ENCODE measurements at places on chromosomes 11 and 22.

DNA sequence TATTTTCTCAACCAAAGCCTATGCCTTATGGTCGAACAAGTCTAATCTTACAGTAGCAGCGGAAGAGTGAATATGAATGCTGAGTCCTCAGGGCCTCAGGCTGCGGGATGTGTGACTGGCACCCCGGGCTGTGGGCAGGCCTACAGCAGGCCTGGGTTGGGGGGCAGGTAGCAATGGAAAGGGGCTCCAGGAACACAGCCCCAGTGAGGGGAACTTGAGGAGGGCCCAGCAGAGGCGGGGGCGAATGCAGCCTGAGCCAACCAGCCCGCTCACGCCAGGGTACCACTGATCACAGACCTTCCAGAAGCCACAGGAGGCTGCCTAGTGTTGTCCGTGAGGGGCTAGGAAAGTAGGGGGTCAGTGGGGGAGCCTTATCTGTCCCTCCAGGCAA is 11.3 kb upstream of the CD5 start:
- DNase-seq, result no peak

DNA sequence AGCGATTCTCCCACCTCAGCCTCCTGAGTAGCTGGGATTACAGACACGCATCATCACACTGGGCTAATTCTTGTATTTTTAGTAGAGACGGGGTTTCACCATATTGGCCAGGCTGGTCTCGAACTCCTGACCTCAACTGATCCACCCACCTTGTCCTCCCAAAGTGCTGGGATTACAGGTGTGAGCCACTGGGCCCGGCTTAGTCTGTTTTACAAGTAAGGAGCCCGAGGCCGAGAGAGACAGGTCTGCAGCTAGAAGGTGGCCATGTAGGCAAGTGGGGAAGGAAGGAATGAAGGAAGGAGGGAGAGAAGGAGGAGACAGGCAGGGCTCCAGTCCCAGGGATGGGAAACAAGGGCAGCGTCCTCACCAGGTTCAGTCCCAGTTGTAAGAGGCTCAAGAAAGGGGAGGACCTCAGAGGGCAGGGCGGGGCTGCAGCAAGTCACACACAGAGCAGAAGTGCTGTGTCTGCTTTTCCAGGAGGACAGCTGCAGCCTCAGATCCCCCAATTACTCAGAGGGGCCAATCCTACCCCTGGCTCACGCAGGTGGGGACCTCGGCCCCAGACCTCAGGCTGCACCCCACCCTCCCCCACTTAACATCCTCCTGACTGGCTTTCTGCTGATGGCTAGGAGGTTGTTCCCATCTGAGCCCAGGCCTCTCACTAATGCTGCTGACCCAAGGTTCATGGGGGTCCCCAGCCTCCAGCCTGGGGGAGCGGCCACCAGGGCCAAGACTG is 53.8 kb upstream of the PRR5 start:
- DNase-seq, result no peak

GRCh38 chr11:116842909-116843308 is 5.5 kb upstream of the APOA1 start:
- no peak for DNase-seq

DNA sequence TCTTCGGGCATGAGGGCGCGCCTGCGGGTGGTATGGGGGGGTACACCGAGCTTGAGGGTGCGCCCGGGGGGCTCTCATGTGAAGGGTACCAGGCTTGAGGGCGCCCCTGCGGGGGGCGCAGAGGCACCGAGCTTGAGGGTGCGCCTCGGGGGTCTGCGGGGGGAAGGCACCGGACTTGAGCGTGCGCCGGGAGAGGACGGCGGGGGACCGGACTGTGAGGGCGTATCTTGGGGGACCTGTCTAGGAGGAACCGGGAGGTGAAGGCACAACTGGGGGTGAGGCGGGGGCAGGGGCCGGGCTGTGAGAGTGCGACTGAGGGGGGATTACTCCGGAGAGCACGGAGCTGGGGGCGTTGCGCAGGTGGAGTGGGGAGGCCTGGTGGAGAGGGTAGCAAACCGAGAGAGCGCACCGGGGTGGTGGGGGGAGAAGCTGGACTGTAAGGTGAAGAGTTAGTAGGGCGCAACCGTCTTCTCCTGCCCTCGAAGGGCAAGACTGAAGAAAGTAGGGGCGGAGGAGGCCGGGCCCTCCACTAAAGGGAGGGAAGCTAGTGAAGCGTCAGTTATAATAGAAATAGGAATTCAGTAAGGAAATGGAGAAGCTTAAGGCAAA is 1.1 kb upstream of the DDX6 start:
- DNase-seq, result peak; percentile 54

- no peak for DNase-seq
Observed at GRCh38 chr11:128331317-128331716, 256.0 kb downstream of the ETS1 start.

- DNase-seq, result peak; percentile 17
Observed at GRCh38 chr22:17106785-17107546, 14.2 kb downstream of the TMEM121B start.

DNA sequence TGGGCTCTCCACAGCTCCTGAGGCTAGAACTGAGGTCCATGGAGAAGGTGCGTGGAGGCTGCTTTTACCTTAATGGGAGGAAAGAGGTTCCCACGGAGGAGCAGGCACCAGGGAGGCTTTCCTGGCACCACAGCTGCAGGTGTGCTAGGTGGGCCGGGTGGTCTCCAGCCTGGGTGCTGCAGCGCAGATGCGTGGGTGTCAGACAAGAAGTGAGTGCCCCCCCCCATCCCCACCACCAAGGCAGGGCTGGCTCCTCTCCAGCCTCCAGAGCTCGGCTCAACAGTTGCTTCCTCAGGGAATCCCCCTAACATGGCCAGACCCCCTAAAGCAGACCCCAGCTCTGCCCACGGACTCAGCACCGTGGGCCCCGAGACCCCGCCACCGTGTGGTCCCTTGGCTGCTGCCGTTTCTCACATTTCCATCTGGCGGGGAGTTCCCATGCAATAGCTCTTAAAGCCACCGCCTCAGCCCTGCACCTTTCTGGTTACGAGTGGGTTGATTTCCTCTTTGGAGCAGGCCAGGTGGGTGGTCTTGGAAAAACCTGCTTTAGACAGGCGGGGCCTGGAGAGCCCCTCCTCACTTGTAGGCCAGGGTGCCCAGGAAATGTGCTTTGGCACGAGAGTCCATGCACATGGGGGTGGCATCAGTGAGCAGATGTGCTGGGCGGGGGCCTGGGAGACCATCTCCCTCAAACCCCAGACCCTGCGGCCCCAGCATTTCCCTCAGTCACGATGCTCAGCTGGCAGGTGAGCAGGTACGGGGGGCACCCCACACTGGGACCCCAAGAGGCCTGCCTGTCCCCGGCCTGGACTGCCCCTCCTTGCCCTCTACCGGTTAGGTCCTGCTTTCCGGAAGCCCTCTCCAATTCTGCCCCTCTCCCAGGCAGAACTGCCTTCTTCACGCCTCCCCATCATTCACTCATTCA is 93.7 kb downstream of the ARHGAP8 start:
- no peak for DNase-seq

GRCh38 chr11:130677486-130678153 is 229.2 kb downstream of the ADAMTS15 start:
- no peak for DNase-seq

GRCh38 chr22:37416827-37417226 is 10.5 kb downstream of the ELFN2 start:
- DNase-seq, result no peak
